ENCODE measurements at places on chromosomes 11 and 22.

- no peak for DNase-seq
Measured at GRCh38 chr11:88131764-88132470, 43.3 kb downstream of the RAB38 start.

- no peak for DNase-seq
Measured at GRCh38 chr11:63567044-63567840, 4.1 kb upstream of the PLAAT2 start.

- DNase-seq = no peak
Measured at GRCh38 chr22:40534379-40535188, 101.9 kb downstream of the MRTFA start.

DNA sequence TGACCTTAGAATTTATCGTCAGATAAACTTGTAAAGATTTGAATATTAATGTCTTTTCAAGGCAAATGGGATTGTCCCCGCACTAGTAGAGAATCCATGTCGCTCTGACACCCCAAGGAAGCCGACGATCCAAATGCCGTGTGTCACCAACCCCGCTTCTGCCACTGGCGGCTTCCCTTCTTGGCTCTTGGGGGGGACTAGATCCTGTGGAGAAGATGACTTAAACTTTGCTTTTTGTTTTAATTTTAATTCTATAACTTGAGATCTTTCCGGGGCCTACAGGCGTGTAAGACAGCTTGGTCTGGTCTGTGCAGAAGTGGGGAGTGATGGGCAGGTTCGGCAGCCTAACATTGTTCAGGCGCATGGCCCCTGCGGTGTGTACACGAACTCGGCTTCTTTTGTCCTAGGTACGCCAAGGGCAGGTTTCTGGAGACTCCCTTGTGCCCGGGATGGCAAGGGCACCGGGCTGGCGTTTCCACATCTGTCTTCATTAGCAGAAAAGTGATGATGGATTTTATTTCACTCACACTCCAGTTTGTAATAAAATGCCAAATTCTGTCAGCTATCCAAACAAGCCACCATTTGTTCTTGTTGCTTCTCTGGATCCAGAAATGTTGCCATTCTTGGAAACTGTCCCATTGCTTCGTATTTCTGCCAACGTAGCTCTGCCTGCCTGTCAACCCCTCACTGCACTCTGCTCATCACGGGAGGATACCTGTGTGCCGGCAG, 6.7 kb downstream of the YDJC start:
- DNase-seq = no peak

- DNase-seq = no peak
Measured at GRCh38 chr11:16977994-16978315, 36.3 kb downstream of the PLEKHA7 start.

- DNase-seq = no peak
Measured at GRCh38 chr22:28480000-28480715, 199.5 kb downstream of the TTC28 start.

GRCh38 chr22:32518848-32519247, 44.2 kb downstream of the FBXO7 start:
- no peak for DNase-seq

Measured in NCI-H1930 (cell line).